ENCODE measurements at places on chromosomes 16 and 17.

- DNase-seq = no peak
Observed at GRCh38 chr17:79607940-79608623, 2.8 kb downstream of the RBFOX3 start.

DNA sequence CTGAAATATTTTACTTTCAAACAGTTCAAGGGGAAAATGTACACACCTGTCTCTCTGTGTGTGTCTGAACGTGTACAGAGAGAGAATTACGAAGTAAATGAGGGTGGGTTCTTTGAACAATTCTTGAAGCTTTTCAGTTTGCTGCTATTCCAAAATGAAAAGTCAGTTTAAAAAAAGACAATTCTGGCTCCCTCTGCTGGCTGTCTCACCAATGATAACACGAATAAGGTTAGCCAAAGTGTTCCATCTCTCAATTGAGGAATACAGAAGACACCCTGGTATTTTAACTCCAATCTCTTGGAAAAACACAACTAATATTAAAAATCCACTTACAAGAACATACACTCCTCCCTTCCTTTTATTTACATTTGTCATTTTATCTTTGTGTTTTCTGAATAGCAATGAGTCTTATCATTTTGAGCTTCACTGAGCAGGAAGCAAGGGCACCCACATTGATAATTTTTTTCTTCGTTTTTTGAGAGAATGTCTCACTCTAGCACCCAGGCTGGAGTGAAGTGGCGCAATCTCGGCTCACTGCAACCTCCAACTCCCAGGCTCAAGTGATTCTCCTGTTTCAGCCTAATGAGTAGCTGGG is 20.5 kb downstream of the EFTUD2 start:
- no peak for DNase-seq

- no peak for DNase-seq
Observed at GRCh38 chr17:66939461-66940114, 24.9 kb upstream of the CACNG4 start.

GRCh38 chr17:70072546-70073309 is 2.3 kb upstream of the KCNJ16 start:
- DNase-seq = no peak
